Stimulated activated CD8-positive, alpha-beta memory T cell treated with anti-CD3 and anti-CD28 coated beads, Interleukin-7, amount 100 ng/mL, for 1 hour (primary cell): ENCODE measurements at places on chromosomes 6 and 20.

GRCh38 chr6:159378411-159379328 lies 209.5 kb downstream of the FNDC1 start:
- DNase-seq = no peak

DNA sequence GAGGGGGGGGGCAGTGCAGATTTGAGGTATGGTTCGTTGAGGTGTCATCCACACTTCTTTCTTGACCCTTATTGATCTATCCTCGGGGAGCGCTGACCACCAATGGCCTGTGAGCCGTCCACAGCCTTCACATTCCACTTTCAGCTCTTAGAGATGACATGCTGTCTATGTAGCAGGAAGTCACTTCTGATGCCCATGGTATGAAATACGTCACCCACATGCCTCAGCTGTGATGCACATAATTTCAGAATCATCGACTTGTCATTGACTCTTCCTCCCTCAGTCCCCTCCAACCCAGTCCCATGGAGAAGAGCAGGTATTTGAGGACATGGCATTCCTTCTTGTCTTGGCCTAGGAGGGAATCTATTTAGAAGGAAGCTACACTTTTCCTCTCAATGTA lies 4.7 kb upstream of the ADGRF5 start:
- DNase-seq = no peak

GRCh38 chr6:16338577-16339264 lies 100.3 kb downstream of the GMPR start:
- no peak for DNase-seq

DNA sequence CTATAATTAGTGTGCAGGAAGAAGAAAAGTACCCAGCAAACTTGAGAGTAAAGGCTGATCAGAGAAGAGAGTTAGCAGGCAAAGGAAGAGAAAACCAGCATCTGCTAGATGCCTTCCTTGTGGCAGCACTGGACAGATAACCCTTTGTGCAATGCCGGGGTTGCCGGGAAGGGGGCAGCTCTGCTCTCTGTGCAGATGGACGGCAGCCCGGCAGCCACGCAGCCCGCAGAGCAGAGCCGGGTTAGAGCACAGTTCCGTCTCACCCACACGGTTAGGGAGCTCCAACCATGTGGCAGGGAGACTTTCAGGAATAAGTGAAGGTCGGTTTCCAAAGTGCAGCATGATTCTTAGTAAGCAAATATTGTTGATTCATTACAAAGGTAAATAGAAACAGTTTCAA lies 80.0 kb upstream of the RPS6KA2 start:
- no peak for DNase-seq

GRCh38 chr20:6169251-6169650 lies 46.4 kb upstream of the FERMT1 start:
- DNase-seq = no peak

- DNase-seq = no peak
Measured at GRCh38 chr6:145169726-145170224, 565.5 kb downstream of the EPM2A start.

GRCh38 chr6:168196385-168196860 lies 117.4 kb upstream of the FRMD1 start:
- no peak for DNase-seq

DNA sequence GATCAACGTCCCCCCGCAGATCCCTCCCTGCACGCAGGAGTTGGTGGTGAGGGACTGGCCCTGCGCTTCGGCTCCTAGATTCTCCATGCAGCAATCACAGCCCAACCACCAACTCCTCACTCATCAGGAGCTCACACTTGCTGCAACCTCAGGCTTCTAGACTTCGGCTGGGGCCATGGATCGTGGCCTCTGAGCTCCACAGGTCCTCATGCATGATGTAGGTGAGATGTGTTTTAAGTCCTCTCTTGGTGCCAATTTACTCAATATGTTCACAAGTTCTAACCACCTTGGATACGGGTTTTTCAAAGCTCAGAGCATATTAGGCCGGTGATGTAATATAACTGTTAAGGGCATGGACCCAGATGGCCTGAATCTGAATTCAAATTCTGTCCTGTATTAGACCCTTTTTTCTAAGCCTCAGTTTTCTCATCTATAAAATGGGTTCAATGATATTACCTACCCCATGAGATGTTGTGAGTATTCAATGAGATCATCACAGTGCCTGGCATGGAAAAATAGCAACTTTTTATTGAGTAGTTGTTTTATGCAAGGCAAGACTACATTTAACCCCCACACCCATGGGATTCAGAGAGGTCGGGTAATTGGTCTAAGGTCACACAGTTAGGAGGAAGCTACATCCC lies 31.0 kb downstream of the SUN5 start:
- no peak for DNase-seq
